Transverse colon (tissue), 4 donors: ENCODE measurements at places on chromosomes 5 and 9. TPM values are rescaled to one million over a fixed set of nuclear protein-coding genes. Genes with fewer than 3 reads are reported as not detected.

The GABRP gene
- not detected for total RNA-seq

The TMEM174 gene
- total RNA-seq, result 0.64 TPM

The ACSL6 gene
- total RNA-seq, result not detected

The ZNF366 gene
- total RNA-seq, result 0.75 TPM

The THOC3 gene
- total RNA-seq, result 39.9 TPM

The BARHL1 gene
- total RNA-seq, result not detected

The FAM81B gene
- total RNA-seq, result not detected

The TTC16 gene
- not detected for total RNA-seq

The FBN2 gene
- 0.79 TPM for total RNA-seq

The NFX1 gene
- total RNA-seq, result 17.7 TPM

DNA sequence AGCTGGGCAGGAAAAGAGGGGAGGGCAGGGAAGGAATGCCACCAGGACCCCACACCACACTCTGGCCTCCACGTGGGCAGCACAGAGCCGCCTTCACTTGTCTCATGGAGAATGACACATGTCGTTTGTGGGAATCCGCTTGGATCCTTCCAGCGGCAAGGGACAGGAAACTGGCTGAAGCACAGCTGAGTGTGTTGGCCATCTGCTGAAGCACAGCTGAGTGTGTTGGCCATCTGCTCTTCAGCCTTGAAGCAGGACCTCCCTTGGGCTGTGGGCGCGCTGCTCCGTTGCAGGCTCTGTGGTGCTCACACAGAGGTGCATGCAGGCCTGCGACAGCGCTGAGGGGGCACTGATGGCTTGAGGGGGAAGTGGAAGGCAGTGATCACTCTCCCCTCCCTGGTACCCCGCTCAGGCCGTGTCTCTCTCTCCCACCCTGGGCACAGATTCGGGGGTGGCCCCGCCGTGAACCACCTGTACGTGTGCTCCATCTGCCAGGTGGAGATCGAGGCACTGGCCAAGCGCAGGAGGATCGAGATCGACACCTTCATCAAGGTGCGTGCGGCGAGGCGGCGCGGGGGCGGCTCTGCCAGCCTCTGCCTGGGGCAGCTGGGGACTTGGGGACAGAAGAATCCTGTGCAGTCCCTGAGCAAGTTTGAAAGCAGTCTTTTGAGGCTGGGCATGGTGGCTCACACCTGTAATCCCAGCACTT is 40.6 kb downstream of the USP20 start:
- DNase-seq, result no peak

GRCh38 chr5:157533011-157533481 is 42.5 kb downstream of the ADAM19 start:
- no peak for DNase-seq

DNA sequence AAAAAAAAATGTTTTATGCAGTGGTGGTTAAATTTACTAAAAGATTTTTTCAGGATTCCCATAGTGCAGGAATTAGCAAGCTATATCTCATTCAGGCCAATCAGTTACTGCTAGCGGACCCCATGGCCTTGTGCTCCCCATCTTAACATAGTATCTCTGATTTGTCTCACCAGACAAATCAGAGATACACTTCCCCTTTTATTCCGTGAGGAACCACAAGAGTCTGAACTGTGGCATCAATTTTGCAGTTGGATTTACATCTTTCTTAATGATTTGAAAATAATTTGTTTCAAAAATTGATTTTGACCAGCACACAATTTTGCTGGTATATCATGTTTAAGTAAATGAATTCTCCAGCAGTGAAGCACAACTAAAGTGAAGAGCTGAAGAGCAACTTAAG is 17.9 kb downstream of the ITGA1 start:
- no peak for DNase-seq

- no peak for DNase-seq
Measured at GRCh38 chr9:137820161-137820855, 57.3 kb upstream of the CACNA1B start.

DNA sequence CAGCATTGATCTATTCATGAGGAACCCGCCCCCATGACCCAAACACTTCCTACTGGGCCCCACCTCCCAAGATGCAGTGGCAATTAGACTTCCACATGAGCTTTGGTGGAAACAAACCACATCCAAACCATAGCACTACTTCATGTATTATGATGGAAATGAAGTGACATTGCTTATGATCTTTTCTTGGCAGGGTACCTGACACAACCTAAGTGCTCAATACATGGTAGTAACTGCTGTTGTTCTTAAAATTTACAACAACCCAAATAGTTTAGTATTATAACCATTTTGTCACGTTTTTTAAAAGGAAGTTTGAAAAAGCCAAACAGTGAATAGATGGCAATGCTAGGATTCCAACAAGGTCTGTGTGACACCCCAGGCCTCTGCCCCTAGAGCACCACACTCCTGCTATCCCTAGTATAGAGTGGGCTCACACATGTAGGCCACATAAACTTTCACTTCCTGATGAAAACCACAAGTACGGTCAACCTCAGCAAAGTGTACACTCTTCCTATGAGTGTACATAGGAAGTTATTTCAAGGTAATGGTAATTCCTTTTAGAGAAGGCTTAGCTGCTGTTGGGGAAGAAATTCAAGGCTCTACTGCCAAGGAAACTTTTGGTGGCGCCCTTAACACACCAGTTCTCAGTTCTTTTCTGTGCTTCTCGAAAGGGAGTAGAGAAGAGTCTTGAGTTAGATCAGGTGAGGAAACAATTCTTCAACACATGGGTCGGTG is 97.6 kb downstream of the ARSB start:
- DNase-seq, result no peak

DNA sequence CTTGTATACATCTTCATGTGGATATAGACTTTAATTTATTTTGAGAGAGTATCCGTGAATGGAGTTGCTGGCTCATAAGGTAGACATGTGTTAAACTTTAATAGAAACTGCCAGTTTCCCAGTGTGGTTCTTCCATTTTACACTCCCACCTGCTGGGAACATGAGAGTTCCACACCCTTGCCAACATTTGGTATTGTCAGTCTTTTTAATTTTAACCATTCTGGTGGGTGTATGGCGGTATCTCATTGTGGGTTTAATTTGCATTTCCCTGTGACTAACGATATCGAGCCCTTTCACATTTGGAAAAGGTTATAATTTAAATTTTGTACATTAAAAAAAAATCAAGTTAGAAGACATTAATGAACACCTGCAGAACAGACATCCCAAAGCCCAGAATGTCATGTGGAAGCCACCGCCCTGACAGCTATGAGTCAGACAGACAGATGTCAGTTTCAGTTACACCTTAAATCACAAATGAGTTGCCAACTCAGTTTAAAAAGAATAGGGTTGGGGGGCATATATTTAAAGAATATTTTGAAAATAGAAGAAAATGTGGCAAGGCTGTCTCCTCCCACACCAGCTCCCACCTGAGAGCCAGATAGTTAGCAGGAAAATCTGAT is 36.9 kb downstream of the ANKRD33B start:
- DNase-seq, result no peak

DNA sequence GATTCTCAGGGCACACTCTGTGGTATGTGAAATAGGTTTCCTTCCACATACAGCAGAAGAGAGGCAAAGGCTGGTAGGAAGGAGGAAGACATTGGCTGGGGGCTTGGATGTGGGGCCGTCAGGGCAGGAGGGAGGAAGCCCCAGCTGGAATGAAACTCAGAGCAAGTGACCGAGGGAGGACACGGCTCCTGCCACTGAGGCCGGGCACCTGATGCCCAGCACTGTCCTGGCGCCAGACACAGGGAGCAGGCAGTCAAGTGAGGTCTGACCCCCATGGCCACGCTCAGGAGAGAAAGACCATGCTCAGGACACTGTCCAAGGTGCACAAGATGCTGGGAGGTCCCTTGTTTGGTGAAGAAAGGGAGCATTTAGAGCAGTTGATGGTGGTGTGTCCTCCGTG is 245.5 kb downstream of the CACNA1B start:
- no peak for DNase-seq

GRCh38 chr5:154358516-154359220 is 87.1 kb upstream of the SAP30L start:
- DNase-seq, result no peak

GRCh38 chr5:17241635-17242034 is 24.2 kb downstream of the BASP1 start:
- no peak for DNase-seq

GRCh38 chr5:78467752-78468357 is 107.4 kb downstream of the SCAMP1 start:
- no peak for DNase-seq

GRCh38 chr9:75845806-75846205 is 44.7 kb upstream of the PCSK5 start:
- no peak for DNase-seq

GRCh38 chr5:154386952-154387629 is 58.7 kb upstream of the SAP30L start:
- DNase-seq, result no peak
